Type B pancreatic cell (in vitro differentiated cells): ENCODE measurements at places on chromosomes 5 and 9. TPM values are rescaled to one million over a fixed set of nuclear protein-coding genes. Genes with fewer than 3 reads are reported as not detected.
A peak's percentile ranks its signal among the peaks of the same experiment; 100 is the strongest.

DNA sequence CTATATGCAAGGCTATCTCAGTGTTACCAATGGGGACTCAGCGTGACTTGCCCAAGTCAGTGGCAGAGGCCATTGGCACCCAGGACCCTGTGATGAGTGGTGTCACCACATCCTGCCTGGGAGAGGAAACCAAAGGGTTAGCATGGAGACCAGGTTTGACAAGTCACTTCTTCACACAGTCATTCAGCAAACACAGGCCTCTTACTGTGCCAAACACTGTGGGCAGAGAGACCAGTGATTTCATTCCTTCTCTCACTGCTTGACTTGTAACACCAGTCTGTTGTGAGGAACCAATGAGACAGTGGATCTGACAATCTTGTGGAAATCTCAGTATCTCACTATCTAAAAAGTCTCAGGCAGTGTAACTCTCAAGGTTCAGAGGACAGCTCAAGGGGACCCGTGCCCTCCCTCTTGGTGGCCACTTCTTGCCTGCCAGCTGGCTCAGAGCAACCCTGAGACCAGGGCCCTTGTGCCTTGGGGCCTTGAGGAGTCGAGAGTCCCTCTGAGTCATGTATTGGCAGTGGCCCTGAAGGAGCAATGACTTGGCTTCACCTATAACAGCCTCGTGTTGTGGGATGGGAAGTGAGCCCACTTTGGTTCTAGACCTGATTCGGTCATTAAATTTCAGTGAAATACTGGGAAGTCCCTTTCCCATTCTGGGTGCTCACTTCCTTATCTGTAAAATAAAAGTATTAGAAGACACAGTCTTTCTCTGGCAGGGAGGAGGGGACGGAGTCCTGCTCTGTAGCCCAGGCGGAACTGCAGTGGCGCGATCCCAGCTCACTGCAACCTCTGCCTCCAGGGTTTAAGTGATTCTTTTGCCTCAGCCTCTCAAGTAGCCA, 1.6 kb downstream of the FABP6 start:
- no peak overlapping the region for H3K4me3 ChIP-seq
- no peak for DNase-seq

KCNIP1 gene
- 1.2 and 5.3 TPM in 2 replicates for total RNA-seq

GRCh38 chr5:143217065-143217803, 186.3 kb downstream of the NR3C1 start:
- H3K27me3 ChIP-seq = no peaks in the 10 kb centered on the region
- DNase-seq = no peak
- H3K4me1 ChIP-seq = peaks cover 78% of the 10 kb centered on the region

GRCh38 chr9:98130576-98131228, 11.7 kb upstream of the TRIM14 start:
- H3K27me3 ChIP-seq = no peaks in the 10 kb centered on the region
- no peak overlapping the region for H3K4me3 ChIP-seq

DNA sequence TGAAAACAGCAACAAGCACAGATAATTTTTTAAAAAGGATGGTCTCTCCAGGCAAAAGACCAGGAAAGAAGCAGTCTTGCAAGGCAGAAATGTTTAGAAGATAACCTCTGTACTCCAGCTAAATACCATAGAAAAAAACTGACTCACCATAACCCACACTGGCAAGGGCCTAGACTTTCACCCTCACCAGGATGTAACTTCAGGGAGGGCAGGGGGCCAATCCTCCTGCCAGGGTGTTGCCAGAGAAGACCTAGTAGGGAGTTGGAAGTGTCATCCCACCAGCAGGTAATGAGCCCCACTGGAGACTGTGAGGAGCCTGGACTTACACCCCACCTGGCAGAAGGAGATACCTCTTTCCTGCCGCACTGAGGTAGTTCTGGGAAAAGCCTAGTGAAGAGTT, 97.6 kb downstream of the PRELID2 start:
- H3K4me1 ChIP-seq = no peaks in the 10 kb centered on the region
- peaks cover 12% of the 10 kb centered on the region for H3K36me3 ChIP-seq
- H3K4me3 ChIP-seq = no peak overlapping the region
- DNase-seq = no peak

DNA sequence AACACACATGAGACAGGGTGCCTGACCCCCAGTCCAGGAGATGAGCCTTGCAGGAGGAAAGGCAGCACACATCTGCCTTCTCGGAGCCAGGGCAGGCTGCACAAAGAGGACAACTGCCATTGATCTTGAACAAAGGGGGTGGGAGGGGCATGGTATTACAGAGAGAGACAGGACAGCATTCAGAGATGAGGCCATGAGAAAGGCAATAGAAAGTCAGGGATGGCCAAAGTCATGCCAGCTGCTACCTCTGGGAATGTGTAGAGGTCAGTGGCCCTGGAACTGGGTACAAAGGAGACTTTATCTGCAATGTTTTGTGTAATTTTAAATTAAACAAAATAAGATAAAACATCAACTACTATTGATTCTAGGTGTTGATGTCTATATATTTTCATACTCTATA, 43.2 kb downstream of the WDR36 start:
- no peaks in the 10 kb centered on the region for H3K36me3 ChIP-seq
- no peak for DNase-seq
- H3K4me3 ChIP-seq = no peak overlapping the region

PHAX gene
- 36.3 and 43.2 TPM in 2 replicates for total RNA-seq

DNA sequence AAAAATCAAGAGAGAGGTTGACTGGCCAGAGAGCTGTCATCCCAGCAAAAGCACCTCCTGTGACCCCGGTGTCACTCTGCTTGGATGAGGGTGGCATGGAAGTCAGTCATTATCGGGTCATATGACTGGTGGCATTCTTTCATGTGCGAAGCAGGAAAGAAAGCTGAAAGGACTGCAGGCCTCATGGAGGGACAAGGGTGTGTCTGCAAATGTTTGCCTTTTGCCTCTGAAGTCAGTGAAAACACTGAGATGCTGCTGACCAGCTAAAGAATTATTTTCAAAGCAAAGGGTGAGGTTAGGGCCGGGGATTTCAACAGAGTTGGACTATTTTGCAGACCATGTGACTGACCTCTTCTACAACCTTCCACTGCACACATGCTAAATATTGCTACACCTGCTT, 298.3 kb downstream of the CSNK1G3 start:
- no peaks in the 10 kb centered on the region for H3K36me3 ChIP-seq
- peaks cover 46% of the 10 kb centered on the region for H3K27me3 ChIP-seq
- peak overlapping the region; percentile 33 for H3K4me3 ChIP-seq
- peak overlapping the region; percentile 84 for H3K27ac ChIP-seq
- peaks cover 69% of the 10 kb centered on the region for H3K4me1 ChIP-seq

ZNF366 gene
- total RNA-seq = not detected in 2 replicates

GRCh38 chr5:147712019-147712418, 70.5 kb downstream of the JAKMIP2 start:
- H3K27ac ChIP-seq = no peak overlapping the region
- H3K4me1 ChIP-seq = no peaks in the 10 kb centered on the region
- H3K27me3 ChIP-seq = no peaks in the 10 kb centered on the region
- H3K4me3 ChIP-seq = no peak overlapping the region

OSMR gene
- total RNA-seq = 1.3 and 1.6 TPM in 2 replicates

DNA sequence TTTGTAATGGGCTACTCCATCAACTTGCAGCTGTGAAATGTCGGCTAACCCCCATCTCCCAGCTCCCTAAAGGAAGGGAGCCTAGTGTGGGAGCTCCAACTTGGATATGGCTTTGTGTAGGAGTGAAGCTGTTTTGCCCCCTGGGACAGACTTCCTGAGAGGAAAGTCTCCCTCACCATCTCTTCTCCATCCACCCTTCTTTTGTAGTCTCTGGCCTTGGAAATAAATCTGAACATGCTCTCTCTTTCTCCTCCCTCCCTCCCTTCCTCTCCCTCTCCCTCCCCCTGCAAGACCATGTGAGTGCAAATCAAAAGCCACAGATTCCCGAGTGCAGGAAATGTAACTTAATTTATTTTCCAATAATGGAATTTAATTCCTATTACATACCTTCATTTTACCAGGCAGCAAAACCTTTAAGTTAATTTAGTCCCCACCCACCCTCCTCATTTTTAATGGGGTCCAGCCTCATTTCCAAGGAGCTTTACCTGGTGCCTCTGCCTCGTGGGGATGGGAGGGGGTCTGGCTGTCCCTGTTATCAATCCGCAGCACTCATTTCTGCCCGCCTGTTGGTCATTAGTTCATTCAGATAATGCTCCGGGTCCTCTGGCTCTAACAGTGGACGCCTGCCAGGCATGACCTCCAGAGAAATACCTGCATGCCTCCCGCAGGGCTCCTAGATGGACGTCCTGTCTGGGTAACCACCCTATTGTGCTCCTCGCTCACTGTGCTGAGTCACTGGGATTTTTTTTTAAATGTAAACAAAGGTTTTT, 122.9 kb upstream of the TAF11L2 start:
- H3K4me3 ChIP-seq = peak overlapping the region; percentile 86
- H3K4me1 ChIP-seq = peaks cover 43% of the 10 kb centered on the region
- H3K27ac ChIP-seq = peak overlapping the region; percentile 95
- H3K36me3 ChIP-seq = no peaks in the 10 kb centered on the region

GRCh38 chr5:40549616-40550015, 130.1 kb upstream of the PTGER4 start:
- H3K36me3 ChIP-seq = no peaks in the 10 kb centered on the region
- no peaks in the 10 kb centered on the region for H3K27me3 ChIP-seq
- DNase-seq = no peak
- H3K4me1 ChIP-seq = peaks cover 11% of the 10 kb centered on the region

GRCh38 chr9:128232528-128233428, 29.6 kb downstream of the DNM1 start:
- DNase-seq = no peak
- H3K4me1 ChIP-seq = no peaks in the 10 kb centered on the region
- peaks cover 3% of the 10 kb centered on the region for H3K36me3 ChIP-seq
- H3K4me3 ChIP-seq = no peak overlapping the region

C9 gene
- not detected in 2 replicates for total RNA-seq

DNA sequence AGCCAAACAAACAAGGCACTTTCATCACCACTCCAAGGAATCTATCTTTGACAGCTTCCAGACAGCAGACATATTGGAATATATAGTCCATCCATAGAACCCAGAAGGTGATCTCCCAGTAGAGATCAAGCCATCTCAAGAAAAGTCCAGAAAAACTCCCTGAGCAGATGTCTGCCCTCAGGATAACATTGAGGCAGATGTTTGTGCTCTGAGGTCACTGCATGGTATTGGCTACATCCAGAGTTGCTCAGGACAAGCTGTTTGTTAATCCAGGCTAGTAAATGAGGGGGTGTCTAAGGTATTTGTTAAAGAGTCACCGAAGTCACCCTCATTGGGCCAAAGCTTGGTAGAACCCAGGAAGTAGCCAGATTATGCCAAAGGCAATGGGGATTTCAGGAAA, 556.3 kb upstream of the KLF4 start:
- H3K4me3 ChIP-seq = no peak overlapping the region
- H3K4me1 ChIP-seq = no peaks in the 10 kb centered on the region
- no peak overlapping the region for H3K27ac ChIP-seq
- DNase-seq = no peak

DNA sequence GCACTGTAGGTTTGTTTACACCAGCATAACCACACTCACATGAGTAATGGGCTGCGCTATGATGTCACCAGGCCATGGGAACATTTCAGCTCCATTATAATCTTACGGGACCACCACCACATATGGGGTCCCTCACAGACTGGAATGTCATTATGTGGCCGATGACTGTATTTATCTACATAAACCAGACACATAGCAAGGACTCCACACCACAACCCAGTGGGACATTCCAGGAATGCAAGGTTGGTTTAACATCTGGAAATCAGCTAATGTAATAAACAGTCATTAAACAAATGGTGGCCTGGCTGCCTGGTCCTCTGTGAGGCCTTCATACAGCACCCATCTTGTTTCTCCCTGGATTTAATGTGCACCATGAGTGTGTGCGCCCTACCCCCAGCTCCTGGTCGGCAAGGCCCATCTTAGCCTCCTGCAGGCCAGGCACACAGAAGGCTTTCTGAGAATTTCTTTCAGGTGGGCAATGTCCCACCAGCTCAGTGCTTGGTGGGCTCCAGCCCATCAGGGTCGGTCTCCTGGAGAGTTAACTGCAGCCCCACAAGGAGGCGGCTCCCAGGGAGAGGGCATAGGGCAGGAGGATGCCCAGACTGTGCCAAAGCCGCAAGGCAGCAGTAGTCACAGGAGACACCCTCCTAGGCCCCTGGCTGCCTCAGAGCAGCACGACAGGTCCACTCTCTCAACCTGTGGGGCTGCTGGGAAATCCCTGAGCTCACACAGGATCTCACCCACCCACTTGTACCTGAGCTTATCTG, 35.9 kb upstream of the SARDH start:
- DNase-seq = no peak
- H3K27ac ChIP-seq = no peak overlapping the region
- H3K36me3 ChIP-seq = peaks cover 9% of the 10 kb centered on the region
- no peaks in the 10 kb centered on the region for H3K27me3 ChIP-seq

GRCh38 chr5:128156521-128156920, 73.0 kb downstream of the SLC12A2 start:
- no peaks in the 10 kb centered on the region for H3K4me1 ChIP-seq
- no peaks in the 10 kb centered on the region for H3K27me3 ChIP-seq
